Progenitor cell of endocrine pancreas (in vitro differentiated cells): ENCODE measurements at places on chromosomes 4 and X. TPM values are rescaled to one million over a fixed set of nuclear protein-coding genes. Genes with fewer than 3 reads are reported as not detected.

CXCL3 gene
- total RNA-seq, result 1.7 and 1.8 TPM in 2 replicates

DNA sequence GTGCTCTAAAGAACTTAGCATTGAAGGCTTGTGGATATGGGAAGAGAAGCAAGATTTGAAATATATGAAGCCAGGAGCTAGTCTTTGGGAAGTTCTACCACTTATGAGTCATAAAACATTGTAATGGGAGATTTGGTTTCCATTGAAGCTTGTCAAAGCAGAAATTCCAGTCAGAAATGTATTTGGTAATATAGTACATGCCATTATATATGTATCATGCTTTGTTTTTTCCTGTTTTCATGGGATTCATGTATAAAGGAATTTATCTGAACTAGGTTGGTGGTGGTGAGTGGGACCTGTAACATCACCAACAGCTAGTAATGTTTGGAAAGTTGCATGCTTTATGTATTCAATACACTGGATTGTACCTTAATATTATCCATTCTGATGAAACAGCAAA is 14.6 kb upstream of the DCAF8L2 start:
- DNase-seq, result no peak

GRCh38 chrX:106740193-106740780 is 13.8 kb downstream of the RNF128 start:
- no peak for DNase-seq

GRCh38 chr4:65671372-65671771 is 1.1 kb upstream of the EPHA5 start:
- DNase-seq, result no peak

GRCh38 chrX:20067709-20068561 is 48.8 kb downstream of the MAP7D2 start:
- DNase-seq, result no peak

DNA sequence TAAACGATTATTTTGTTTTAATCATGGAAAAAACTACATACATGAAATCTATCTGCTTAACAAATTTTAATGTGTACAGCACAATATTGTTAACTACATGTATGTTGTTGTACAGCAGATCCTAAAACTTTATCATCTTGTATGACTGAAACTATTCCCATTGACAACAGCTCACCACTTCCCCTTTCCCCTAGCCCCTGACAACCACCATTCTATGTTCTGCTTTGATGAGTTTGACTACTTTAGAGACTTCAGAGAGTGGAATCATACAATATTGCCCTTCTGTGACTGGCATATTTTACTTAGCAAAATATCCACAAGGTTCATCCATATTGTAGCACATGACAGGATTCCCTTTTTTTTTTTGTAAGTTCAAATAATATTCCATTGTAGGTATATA is 185.9 kb downstream of the CFAP299 start:
- DNase-seq, result no peak

DNA sequence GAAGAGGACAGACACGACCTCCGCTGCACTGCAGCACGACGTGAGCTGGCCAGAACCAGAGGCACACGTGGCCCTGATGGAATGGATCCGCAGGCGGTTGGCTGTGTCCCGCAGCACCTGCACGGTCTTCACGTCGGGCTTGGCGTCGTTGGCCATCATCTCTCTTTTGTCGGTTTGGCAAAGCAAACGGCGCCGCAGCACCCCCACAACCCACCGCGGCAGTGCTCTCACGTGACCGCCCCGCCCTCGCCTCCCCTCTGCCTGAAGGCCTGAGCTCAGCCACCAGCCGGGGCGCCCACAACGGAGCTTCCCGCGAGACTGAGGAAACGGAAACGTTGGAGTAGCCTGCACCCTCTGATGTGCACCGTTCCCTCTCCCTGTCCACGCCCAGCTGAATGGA is at the start of gene TKTL2:
Gene TKTL2, minus strand, starts transcription at position 179 of the 400 bp plus-strand sequence. Its CDS starts 20 bp downstream, at position 159.
- no peak for DNase-seq

DNA sequence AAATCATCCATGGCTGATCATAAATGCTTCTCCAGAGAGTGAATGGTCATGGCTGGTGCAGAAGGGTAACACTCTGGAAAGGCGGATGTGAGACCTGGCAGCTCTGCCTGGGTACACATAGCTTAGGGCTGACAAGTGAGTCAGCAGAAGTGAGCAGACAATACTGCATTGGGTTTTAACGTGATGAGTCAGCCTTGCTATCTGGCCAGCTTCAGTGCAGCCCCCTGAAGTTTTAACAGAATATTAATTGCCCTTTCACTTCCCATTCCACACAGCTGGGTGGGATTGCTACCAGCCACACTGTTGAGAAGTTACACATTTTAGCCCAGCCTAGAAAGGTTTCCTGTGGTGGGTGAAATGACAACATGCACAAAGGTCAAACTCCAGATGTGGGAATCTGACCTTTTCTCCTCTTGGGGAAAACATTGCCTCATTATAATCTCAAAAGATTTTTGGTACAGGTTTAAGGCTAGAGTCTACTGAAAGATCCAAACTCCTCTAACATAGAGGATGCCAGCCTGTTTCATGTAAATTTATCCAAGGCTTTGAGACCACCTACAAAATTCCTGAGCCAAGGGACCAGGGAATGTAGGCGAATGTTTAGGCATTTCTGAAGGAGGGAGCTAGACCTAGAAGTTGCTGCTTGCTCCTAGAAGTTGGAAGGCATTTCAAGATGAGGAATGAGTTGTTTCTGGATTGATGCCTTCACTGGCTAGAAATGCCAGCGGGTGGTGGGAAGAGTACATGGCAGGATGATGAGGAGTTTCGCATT is 230.3 kb upstream of the PGRMC2 start:
- no peak for DNase-seq

- no peak for DNase-seq
Measured at GRCh38 chrX:40821780-40822179, 86.4 kb upstream of the MED14 start.
